ENCODE measurements at places on chromosomes 6 and 20.

DNA sequence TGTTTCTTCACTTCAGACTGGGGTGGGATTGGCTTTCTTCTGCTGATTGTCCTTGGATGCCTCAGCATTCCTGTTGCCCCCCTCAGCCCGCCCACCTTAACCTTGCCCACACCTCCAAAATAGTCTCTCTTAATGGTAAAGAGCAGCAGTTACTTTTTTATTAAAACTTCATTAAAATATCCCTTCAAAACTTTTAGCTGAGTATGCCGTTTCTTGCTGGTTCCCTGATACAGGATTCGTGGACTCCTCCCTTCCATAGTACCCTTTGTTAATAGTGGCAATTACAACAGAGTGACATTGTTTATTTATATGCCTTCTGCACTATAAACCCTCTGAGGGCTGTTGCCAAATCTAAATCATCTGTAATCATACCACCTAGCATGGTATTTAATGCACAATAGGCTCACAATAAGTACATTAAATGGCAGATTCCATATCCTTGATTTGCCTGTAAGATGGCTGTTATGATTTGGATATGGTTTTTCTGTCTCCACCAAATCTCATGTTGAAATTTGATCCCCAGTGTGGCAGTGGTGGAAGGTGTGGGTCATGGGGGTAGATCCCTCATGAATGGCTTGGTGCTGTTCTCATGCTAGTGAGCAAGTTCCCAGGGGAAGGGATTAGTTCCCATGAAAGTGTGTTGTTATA is 3.5 kb upstream of the MOCS1 start:
- H3K27me3 ChIP-seq: peaks cover 5% of the 10 kb centered on the region
- no peaks in the 10 kb centered on the region for H3K36me3 ChIP-seq
- no peak overlapping the region for H3K27ac ChIP-seq
- H3K4me3 ChIP-seq: no peak overlapping the region

- H3K27ac ChIP-seq: no peak overlapping the region
- DNase-seq: no peak
- H3K27me3 ChIP-seq: no peaks in the 10 kb centered on the region
- no peaks in the 10 kb centered on the region for H3K4me1 ChIP-seq
Observed at GRCh38 chr20:9059931-9060330, 9.0 kb upstream of the PLCB4 start.

DNA sequence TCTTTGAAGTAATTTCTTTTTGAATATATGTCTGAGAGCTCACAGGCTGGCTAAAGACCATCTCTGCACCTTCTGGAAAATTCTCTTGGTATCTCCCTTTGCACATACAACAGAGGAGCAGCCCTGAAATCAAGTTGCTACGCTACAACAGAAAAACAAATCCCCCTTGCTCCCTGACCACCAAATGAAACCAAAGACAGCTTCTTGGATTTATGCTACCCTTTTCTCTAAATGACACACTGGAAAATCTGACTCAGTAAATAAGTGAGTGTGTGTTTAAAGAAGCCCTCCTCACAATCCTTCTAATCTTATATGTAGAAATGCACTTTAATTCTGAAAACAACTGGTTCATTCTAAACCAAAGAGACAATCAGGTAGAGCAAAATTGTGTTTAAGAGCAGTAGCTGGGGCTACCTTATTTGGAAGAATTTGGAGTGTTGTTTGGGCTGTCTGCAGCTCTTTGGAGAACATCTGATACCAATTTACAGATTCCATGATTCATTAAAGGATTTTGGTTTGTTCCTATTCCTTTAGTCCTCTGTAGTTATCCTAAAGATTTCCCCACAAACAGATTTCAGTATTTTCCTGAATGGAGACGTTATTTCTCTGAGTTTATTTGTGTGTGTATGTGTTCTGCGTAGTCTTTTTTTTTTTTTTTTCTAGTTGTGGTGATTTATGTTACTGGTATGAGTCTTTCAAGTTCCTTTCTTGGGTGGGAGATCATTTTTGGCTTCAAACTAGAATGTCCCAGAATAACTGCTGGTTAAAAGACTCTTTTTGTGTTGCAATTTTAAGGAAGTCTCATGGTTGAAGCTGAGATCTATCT is 36.4 kb upstream of the UTRN start:
- DNase-seq: no peak
- H3K36me3 ChIP-seq: no peaks in the 10 kb centered on the region
- H3K4me3 ChIP-seq: no peak overlapping the region
- no peaks in the 10 kb centered on the region for H3K4me1 ChIP-seq

GRCh38 chr6:158043586-158044524 is 62.2 kb downstream of the SYNJ2 start:
- no peaks in the 10 kb centered on the region for H3K27me3 ChIP-seq
- H3K27ac ChIP-seq: no peak overlapping the region
- H3K36me3 ChIP-seq: peaks cover 27% of the 10 kb centered on the region
- no peak overlapping the region for H3K4me3 ChIP-seq
- no peak for DNase-seq
- no peaks in the 10 kb centered on the region for H3K4me1 ChIP-seq

GRCh38 chr20:33862709-33863403 is 51.7 kb downstream of the CHMP4B start:
- H3K4me1 ChIP-seq: peaks cover 7% of the 10 kb centered on the region
- H3K27ac ChIP-seq: no peak overlapping the region
- DNase-seq: peak; percentile 65
- no peaks in the 10 kb centered on the region for H3K36me3 ChIP-seq
- no peak overlapping the region for H3K4me3 ChIP-seq

- peak overlapping the region; percentile 60 for H3K4me3 ChIP-seq
- peaks cover 31% of the 10 kb centered on the region for H3K4me1 ChIP-seq
- no peaks in the 10 kb centered on the region for H3K27me3 ChIP-seq
- H3K27ac ChIP-seq: peak overlapping the region; percentile 84
Observed at GRCh38 chr6:144215932-144216667, 65.8 kb downstream of the STX11 start.

- H3K36me3 ChIP-seq: no peaks in the 10 kb centered on the region
- no peak overlapping the region for H3K4me3 ChIP-seq
- no peaks in the 10 kb centered on the region for H3K27me3 ChIP-seq
- H3K27ac ChIP-seq: no peak overlapping the region
- H3K4me1 ChIP-seq: no peaks in the 10 kb centered on the region
Observed at GRCh38 chr20:5686384-5687105, 63.7 kb upstream of the SHLD1 start.

- no peaks in the 10 kb centered on the region for H3K27me3 ChIP-seq
- no peaks in the 10 kb centered on the region for H3K4me1 ChIP-seq
- H3K36me3 ChIP-seq: no peaks in the 10 kb centered on the region
- no peak overlapping the region for H3K4me3 ChIP-seq
- H3K27ac ChIP-seq: no peak overlapping the region
Observed at GRCh38 chr6:141290941-141291721, 841.6 kb upstream of the GJE1 start.

DNA sequence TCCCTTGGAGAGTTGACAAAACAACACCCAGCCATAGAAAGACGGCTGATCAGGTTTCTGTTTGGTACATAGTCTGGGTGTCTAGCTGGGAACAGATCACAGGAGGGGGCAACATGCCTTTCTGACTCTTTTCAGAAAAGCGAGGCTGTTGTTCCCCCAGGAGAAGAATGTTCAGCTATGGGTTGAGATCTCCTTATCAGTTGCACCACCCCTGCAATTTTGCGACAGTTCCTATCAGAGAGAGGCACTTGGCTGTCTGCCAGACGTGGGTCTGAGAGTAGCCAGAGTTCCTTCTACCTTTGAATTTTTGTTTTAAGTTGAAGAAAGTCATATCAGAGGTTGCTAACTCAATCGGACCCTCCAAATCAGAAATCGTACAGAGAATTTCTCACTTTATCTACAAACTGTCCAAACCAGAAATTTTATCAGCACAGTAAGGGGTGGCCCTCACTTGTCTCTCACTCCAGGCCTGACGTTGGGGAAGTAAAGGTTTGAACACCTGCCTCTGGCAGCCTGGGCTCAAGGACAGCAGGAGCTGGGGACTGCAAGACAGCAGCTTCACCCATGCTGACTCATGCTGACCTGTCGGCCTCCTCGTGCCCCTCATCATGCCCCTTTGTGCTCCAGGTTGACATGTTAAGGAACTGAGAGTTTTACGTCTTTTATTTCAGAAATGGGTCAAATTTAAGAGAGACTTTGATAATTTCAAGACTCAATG is 42.3 kb downstream of the TMC2 start:
- no peaks in the 10 kb centered on the region for H3K4me1 ChIP-seq
- no peak for DNase-seq
- no peak overlapping the region for H3K27ac ChIP-seq
- no peaks in the 10 kb centered on the region for H3K36me3 ChIP-seq
- peaks cover 40% of the 10 kb centered on the region for H3K27me3 ChIP-seq
- H3K4me3 ChIP-seq: no peak overlapping the region

- H3K4me1 ChIP-seq: no peaks in the 10 kb centered on the region
- H3K27ac ChIP-seq: no peak overlapping the region
- no peaks in the 10 kb centered on the region for H3K36me3 ChIP-seq
- no peak overlapping the region for H3K4me3 ChIP-seq
- peak; percentile 54 for DNase-seq
Observed at GRCh38 chr20:3716195-3716834, 3.9 kb upstream of the SIGLEC1 start.

DNA sequence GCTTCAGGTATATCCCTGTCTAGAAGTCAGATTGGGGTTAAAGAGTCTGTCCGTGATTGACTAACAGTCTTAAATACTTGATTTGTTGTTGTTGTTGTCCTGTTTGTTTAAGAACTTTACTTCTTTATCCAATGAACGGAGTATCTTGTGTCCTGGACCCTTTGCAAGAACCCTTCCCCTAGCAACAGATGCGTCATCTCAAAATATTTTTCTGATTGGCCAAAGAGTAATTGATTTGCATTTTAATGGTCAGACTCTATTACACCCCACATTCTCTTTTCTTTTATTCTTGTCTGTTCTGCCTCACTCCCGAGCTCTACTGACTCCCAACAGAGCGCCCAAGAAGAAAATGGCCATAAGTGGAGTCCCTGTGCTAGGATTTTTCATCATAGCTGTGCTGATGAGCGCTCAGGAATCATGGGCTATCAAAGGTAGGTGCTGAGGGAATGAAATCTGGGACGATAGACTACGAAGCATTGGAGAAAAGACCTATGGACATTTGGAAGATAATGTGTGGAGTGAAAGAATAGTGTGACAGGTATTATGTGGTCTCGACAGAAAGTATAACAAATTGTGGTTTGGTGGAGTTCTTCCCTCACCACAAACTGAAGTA is at the start of gene HLA-DRA:
Gene HLA-DRA, plus strand, starts transcription at position 286 of the 613 bp plus-strand sequence. Its CDS starts 64 bp downstream, at position 350.
- peaks cover 25% of the 10 kb centered on the region for H3K27me3 ChIP-seq
- H3K4me1 ChIP-seq: no peaks in the 10 kb centered on the region
- no peak for DNase-seq

Data from DND-41 (cell line).